ENCODE measurements at places on chromosomes 16 and 17. TPM values are rescaled to one million over a fixed set of nuclear protein-coding genes. Genes with fewer than 3 reads are reported as not detected.

CDRT4 gene
- total RNA-seq, result 4.6 TPM

HCRT gene
- not detected for total RNA-seq

CCL7 gene
- total RNA-seq, result not detected

MRPL27 gene
- total RNA-seq, result 63.3 TPM

BRIP1 gene
- 11.0 TPM for total RNA-seq

SMARCE1 gene
- 100 TPM for total RNA-seq

FBXW10 gene
- not detected for total RNA-seq
